ENCODE measurements at places on chromosomes 5 and 9.

- no peak for DNase-seq
These were observed 222.0 kb upstream of the KLF4 start for GRCh38 chr9:107711542-107711941.

- DNase-seq: no peak
These were observed 1295.1 kb upstream of the C9orf72 start for GRCh38 chr9:28868228-28868990.

- DNase-seq: no peak
These were observed 1251.4 kb upstream of the CDH6 start for GRCh38 chr5:29942089-29942488.

DNA sequence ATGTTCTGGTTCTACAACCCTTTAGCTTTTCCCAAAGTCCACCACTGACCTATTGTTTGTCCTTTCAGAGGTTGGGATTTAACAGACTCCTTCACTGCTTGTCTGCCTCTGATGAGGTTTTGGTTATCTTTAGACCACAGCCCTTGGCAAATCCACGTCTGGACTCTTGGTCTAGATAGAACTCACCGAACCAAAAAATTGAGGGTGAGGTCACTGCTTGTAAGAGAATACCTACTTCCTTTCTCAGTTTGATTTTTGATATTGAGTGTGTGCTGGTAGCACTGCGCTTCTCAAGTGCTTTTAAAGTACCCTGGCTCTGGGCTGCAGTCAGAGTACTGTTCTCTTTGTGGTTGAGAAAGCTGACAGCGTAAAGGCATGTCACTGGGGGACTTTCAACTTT is 61.7 kb downstream of the JMY start:
- DNase-seq: no peak

- no peak for DNase-seq
These were observed 89.7 kb upstream of the PARP8 start for GRCh38 chr5:50576686-50577256.

Measured in activated T-helper 1 cell treated with anti-CD3 and anti-CD28 coated beads, Interleukin-2, amount 50 U/mL, for 16 hours (primary cell).